Mesothelial cell of epicardium (in vitro differentiated cells): ENCODE measurements at places on chromosomes 11 and 22. TPM values are rescaled to one million over a fixed set of nuclear protein-coding genes. Genes with fewer than 3 reads are reported as not detected.

The KCNK4 gene
- 0.22 to 0.58 TPM (median 0.27 TPM) in 3 replicates for total RNA-seq

DNA sequence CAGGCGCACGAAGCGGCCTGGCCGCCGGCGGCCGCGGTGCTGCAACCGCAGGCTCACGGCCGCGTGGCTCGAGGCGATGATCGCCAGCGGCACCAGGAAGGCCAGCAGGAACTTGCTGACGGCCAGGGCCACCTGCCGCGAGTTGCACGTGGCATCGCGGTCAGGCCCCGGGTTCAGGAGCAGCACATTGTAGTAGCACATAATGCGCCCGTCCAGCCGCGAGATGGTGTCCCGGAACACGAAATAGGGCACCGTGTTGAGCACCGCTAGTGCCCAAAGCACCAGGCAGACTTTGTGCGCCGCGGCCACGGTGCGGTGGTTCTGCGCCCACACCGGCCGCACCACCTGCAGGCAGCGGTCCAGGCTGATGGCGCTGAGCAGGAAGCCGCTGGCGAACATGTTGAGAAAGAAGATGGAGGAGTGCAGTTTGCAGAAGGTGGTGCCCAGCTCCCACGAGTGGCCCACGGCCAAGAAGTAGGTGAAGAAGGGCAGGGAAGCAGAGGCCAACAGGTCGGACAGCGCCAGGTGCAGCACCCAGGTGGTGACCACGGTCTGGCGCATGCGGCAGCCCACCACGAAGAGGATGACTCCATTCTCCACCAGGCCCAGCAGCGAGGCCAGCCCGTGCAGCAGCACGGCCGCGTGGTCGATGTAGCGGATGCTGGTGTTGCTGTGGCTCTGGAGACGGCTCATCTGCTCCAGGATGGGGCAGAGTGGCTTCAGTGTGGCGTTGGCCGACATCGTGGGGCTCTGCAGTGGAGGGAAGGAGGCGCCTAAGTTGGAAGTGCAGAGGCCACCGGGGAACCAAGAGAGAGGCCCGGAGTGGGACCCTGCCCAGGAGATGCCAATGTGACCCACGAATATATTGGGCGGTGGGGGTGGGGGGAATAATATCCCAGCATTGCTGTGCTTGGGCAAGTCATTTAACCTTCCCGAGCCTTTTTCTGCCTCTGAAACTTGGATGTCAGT lies 2.5 kb downstream of the PTGDR2 start:
- no peak overlapping the region for H3K27ac ChIP-seq
- peaks cover 5% of the 10 kb centered on the region for H3K4me1 ChIP-seq
- no peak for DNase-seq
- no peak overlapping the region for H3K4me3 ChIP-seq

GRCh38 chr22:31323578-31324550 lies 22.3 kb downstream of the PATZ1 start:
- no peak overlapping the region for H3K27ac ChIP-seq
- DNase-seq, result no peak
- H3K27me3 ChIP-seq, result no peaks in the 10 kb centered on the region
- no peak overlapping the region for H3K4me3 ChIP-seq

- peaks cover 13% of the 10 kb centered on the region for H3K4me1 ChIP-seq
- no peak for DNase-seq
- no peaks in the 10 kb centered on the region for H3K27me3 ChIP-seq
- no peaks in the 10 kb centered on the region for H3K36me3 ChIP-seq
- H3K27ac ChIP-seq, result no peak overlapping the region
Observed at GRCh38 chr11:118868659-118869058, 15.0 kb upstream of the CXCR5 start.

The EFCAB6 gene
- 1.6 to 2.6 TPM (median 2.6 TPM) in 3 replicates for total RNA-seq

The ELMOD1 gene
- 0.69 to 0.75 TPM (median 0.73 TPM) in 3 replicates for total RNA-seq

The TSGA10IP gene
- not detected in 3 replicates for total RNA-seq

DNA sequence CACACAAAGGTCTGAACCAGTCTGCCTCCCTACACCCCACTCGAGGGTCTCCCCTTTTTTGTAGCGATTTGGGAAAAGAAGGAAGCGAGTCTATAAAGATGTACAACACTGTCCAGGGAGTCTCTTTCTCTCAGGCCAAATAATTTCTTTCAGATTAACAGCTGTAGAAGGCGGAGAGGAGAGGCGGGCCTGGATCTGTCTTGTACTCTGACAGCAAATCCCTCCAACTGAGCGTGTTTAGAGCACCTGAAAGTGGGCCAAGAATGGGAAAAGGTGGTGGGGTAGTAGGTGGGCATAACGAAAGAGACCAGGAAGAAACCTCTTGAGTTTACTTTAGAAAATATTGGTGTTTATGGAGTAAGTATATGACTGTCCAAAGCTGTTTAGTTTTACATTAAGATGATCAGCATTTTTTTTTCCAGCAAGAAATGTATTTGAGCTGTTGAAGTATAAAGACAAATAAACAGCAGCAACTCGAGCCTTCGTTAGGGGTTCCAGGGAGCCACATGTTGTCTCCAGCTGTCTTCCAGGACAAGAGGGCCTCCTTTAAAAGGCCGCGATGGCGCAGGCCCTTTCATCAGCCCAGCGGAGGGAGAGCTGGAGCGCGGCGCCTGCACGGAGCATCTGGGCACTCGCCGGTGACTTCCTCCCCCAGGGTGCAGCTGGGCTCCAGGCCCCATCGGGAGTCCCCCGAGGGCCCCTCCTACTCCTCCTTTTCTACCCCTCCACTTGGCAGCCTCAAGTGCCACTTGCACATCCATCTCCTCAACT lies 34.9 kb downstream of the SCUBE1 start:
- H3K36me3 ChIP-seq, result no peaks in the 10 kb centered on the region
- H3K27ac ChIP-seq, result peak overlapping the region; percentile 19
- DNase-seq, result no peak
- no peaks in the 10 kb centered on the region for H3K27me3 ChIP-seq
- H3K4me3 ChIP-seq, result no peak overlapping the region

The UBQLNL gene
- 1.9 to 2.1 TPM (median 2.0 TPM) in 3 replicates for total RNA-seq
